ENCODE measurements at places on chromosomes 7 and 10.

GRCh38 chr7:2658941-2659340 is 27.2 kb downstream of the TTYH3 start:
- DNase-seq = no peak

GRCh38 chr7:11373546-11374142 is 400.0 kb downstream of the PHF14 start:
- no peak for DNase-seq

DNA sequence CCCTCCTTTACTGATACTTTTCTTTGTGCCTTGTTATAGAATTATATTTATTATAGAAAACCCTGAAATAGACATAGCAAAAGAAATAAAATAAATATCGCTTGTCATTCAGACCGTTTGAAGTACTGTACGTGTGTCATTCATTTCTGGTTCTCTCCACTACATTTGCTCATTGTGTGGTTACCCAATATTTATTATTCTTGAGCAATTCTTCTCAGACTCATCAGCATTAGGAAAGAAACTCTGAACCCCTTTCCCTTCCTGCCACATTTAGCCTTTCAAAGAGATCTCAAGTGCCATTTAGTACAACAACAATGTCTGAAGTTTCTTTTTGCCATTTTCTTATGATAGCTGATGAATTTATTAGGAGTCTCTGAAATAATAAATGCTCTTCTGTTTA is 154.1 kb downstream of the KIAA1217 start:
- DNase-seq = no peak

DNA sequence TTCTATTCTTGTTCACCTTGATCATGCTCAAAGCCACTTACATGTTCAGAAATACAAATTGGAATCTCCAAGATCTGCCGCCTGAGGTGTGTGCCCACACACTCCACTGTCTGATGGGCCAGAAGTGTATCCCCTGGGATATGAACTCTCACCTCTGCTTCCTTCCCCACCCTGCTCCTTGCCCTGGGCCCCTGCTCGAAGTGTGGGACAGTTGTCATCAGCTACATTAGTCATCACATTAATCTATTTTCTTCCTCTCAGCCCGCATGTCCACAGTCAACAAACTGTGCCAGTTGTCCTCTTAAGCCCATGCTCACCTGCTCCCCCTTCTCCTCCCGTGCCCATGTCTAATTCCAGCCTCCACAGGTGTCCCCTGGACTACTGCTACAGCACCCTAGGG is 154.7 kb downstream of the PTPN20 start:
- DNase-seq = no peak

GRCh38 chr10:27158421-27158820 is 3.3 kb downstream of the MASTL start:
- no peak for DNase-seq

GRCh38 chr7:145584401-145584800 is 532.2 kb upstream of the CNTNAP2 start:
- no peak for DNase-seq

Measured in stimulated activated CD8-positive, alpha-beta memory T cell treated with anti-CD3 and anti-CD28 coated beads, Interleukin-7, amount 100 ng/mL, for 4 hours (primary cell).